NCI-H1694 treated with DMSO at 0.1 percent for 48 hours (cell line): ENCODE measurements at places on chromosomes 11 and 22.

DNA sequence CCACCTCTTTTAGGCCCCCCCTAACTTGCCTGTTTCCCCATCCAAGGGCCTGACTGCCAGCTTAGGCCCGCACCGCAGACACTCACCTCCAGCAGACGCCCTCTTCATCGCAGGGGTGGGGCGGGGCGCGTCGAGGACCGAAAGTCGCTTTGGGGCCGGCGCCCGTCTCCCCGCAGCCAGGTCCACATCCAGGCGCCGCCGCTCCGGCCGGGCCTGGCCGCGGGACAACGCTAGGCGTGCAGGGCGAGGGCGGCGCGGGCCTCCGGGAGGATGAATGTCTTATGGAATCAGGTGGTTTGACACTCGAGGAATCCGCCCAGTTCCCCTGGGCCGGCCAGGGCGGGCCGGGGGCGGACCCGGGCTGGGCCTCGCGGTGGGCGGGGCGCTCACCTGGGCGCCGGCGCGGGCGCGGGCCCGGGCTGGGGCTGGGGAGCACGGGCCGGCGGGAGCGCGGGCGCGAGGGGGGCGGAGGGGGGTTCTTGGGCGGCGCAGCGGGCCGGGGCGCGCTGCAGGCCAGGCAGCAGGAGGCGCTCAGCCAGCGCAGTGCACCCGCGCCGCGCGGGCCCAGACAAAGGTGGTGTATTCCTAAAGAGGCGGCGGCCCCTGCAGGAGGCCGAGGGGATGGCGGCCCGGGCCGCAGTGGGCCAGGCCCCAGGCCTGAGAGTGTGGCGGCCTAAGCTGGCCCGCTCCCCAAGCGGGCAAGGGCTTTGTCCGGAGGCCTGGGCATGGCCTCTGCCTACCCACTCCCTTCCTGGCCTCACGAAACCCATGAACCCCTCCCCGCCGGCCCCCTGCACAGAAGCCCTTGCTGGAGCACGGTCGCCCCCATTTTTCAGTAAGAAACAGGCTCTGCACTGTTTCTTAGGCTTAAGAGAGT is 177.6 kb downstream of the IGLL1 start:
- DNase-seq = no peak

- no peak for DNase-seq
Measured at GRCh38 chr11:117913736-117914397, 15.3 kb downstream of the TMPRSS13 start.

DNA sequence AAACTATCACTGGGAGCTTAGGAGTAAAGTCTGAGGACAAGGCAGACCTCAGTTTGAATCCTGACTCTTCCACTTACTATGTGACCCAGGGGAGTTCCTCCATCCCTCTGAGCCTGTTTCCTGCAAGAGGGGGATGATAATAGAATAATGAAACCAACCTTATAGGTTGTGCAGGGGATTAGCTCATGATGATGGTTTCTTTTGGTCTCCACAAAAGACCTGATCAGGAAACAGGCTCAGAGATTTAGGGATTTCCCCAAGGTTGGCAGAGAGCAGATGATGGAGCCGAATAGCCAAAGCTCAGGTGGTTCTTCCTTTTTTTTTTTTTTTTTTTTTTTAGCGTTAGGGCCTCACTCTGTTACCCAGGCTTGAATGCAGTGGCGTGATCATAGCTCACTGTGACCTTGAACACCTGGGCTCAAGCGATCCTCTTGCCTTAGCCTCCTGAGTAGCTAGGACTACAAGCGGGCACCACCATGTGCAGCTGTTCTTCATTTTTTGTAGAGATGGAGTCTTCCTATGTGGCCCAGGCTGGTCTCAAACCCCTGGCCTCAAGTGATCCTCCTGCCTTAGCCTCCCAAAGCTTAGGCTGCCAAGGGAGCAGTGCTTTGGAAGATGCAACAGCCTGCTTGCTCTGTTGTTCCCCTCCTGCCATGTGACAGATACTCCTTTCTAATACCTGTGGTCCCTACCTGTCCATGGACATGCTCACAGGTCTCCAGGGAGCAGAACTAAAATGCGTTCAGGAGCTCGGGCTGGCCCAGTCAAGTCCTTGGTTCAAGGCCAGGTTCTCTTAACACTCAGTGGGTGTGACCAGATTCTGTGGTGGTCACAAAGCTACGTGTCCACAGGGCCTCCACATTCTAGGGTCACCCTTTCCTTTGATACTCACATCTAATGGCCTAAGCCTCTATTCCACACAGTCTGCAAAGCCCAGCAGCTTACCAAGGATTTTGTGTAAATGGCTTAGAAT is 22.3 kb downstream of the PATZ1 start:
- DNase-seq = no peak

- DNase-seq = peak; percentile 1
Measured at GRCh38 chr11:84564180-84564866, 1062.8 kb downstream of the DLG2 start.

DNA sequence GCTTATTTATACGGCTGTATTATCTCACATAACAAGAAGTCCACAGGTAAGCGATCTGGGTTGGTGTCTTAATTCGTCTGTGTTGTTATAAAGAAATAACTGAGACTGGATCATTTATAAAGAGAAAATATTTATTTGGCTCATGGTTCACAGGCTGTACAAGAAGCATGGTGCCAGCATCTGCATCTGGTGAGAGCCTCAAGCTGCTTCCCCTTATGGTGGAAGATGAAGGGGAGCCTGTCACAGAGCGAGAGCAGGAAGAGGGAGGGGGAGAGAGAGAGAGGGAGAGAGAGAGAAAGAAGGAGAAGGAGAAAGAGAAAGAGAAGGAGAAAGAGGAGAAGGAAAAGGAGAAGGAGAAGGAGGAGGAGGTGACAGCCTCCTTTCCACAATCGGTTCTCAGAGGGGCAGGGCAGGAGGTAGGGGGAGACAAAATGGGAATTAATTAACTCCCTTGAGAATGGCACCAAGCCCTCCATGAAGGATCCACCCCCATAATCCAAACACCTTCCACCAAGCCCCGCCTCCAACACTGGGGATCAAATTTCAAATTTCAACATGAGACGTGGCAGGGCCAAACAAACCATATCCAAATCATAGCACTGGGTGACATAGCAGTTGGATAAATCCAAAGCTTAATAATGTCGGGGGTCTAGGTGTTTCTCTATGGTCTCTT is 15.0 kb upstream of the TRIM44 start:
- DNase-seq = no peak

GRCh38 chr11:80815752-80816453 is 1375.1 kb upstream of the TENM4 start:
- DNase-seq = no peak

GRCh38 chr11:10275714-10276113 is 18.3 kb downstream of the SBF2 start:
- no peak for DNase-seq

DNA sequence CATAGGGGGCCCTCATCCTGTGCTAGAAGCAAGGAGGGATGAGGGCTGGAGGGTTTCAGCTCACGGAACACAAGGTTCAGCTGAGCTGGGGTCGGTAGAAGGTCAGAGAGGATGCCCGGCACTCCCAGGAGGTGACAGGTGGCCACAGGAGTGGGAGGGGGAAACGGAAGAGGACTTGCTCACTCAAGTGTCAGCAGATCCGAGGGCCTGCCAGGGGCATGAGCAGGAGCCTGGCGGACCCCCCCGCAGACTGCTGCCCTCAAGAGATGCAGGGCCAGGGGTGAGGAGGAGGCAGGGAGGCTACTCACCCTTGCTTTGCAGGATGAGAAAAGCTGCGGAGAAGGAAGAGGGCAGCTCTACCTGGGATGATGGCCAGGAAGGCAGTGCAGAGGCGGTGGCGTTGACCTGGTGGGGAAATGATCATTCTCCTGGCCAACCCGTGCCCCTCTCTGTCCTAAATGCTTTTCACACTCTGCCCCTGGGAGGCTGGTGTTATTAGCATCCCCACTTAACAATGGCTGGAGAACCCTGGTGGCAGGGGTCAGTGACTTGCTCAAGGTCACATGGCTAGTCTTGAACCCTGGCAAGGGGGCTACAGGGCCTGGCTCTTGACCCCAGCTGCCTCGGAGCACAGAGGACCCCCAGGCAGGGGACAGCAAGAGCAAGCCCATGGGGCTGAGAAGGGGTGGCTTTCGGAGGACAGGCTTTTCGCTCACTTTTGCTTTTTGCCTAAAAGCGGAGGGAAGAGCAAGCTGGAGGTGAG is 30.1 kb upstream of the CSNK1E start:
- no peak for DNase-seq

- no peak for DNase-seq
Measured at GRCh38 chr11:23997356-23997755, 499.5 kb upstream of the LUZP2 start.

GRCh38 chr11:61541598-61541997 is 33.0 kb downstream of the LRRC10B start:
- DNase-seq = no peak

DNA sequence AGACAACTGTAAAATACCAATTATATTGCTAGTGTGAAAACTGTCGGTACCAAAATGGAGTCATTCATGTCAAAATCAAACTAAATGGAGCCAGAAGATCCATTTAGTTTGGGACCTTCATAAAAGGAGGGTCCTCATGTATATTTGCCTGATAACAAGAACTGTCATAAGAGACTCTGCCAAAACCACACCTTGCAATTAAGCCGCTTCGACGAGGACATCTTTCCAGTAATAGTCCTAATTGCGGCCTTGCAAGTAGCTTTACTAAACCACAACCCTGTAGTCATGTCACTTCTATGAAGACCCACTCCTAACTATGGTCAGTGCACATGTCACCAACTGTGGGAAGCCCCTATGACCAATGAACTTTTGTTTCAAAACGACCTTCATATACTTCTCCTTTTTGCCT is 9.4 kb downstream of the UBQLN3 start:
- DNase-seq = no peak

GRCh38 chr11:95697614-95698408 is 91.8 kb downstream of the FAM76B start:
- no peak for DNase-seq

GRCh38 chr11:107916671-107917241 is 11.5 kb upstream of the RAB39A start:
- no peak for DNase-seq

GRCh38 chr11:33545931-33546330 is 154.7 kb downstream of the C11orf91 start:
- DNase-seq = no peak

DNA sequence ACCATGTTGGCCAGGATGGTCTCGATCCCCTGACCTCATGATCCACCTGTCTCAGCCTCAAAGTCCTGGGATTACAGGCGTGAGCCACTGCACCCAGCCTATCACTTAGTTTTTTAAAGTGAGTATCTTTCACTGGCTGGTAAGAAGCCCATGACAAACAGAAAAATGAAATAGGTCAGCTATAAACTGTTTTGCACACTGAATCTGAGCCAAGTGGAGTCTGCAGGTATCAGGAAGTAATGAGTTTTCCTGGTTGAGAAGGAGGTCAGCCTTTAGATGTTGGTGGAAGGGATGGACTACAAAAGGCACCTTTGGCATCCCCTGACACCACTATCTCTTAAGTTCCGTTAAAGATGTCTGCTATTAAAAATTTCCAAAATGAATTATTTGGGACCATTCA is 345.1 kb downstream of the AASDHPPT start:
- DNase-seq = no peak

- DNase-seq = no peak
Measured at GRCh38 chr11:3202759-3203158, 15.9 kb downstream of the MRGPRG start.

- DNase-seq = no peak
Measured at GRCh38 chr11:102467080-102467708, 14.6 kb upstream of the TMEM123 start.

- no peak for DNase-seq
Measured at GRCh38 chr11:32586576-32587190, 3.1 kb downstream of the EIF3M start.

DNA sequence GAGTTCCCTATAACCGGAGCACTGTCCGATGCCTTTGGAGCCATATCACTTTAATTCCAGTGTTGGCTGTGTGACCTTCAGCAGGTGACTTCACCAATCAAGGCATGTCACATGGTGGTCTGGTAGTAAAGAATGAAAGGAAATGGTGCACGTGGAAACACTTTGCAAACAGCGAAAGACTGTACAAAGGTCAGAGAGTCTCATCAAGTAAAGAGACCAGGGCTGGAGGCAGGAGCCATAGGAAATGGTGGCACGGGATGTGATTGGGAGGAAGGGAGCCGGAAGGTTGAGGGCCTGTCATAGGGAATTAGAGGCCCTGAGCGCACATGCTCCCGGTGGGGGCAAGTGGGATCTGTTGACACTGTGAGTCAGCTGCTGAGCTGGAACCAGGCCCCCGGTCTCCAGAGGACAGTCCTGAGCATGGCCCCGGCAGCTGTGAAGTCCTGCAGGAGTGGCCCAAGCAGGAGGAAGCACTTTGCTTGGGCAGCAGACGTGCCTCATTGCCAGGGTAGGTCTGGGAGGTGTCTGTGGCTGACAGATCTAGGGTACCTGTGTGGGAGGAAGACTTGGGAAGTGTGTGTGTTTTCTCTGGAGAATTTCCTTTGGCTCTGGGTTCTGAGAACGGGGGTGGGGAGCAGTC is 2.0 kb downstream of the DAGLA start:
- DNase-seq = no peak

GRCh38 chr22:39832627-39833074 is 60.9 kb downstream of the ENTHD1 start:
- no peak for DNase-seq

- DNase-seq = no peak
Measured at GRCh38 chr22:38218661-38219622, 17.1 kb downstream of the MAFF start.

GRCh38 chr11:12102588-12103410 is 7.6 kb upstream of the MICAL2 start:
- no peak for DNase-seq
